ENCODE measurements at places on chromosomes 1 and 21.

- no peak for DNase-seq
Observed at GRCh38 chr21:35423709-35424108, 374.6 kb upstream of the RUNX1 start.

GRCh38 chr21:20661745-20662422, 336.3 kb upstream of the NCAM2 start:
- DNase-seq: no peak

GRCh38 chr21:45294509-45295291, 7.0 kb upstream of the POFUT2 start:
- DNase-seq: no peak

DNA sequence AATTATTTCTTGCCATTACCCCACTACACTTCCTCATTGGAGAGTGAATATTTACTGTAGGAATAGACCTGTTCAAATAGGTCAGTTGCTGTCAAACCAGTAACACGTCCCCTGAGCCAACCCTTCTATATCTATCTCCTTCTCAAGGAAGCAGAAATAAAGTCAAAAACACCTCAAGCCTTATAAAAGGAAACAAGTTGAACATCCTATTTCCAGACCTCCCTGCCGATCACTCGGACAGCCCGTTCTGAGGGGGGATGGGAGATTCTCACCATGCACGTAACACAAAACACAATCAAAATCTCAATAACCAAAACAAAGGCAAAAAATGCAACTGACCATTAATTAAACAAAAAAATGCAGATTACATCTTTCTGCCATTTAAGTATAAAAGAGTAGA, 121.5 kb upstream of the KRTAP19-8 start:
- no peak for DNase-seq

GRCh38 chr1:175826705-175827104, 83.3 kb upstream of the TNR start:
- DNase-seq: no peak

GRCh38 chr1:77926561-77927357, 38.3 kb downstream of the NEXN start:
- DNase-seq: no peak

DNA sequence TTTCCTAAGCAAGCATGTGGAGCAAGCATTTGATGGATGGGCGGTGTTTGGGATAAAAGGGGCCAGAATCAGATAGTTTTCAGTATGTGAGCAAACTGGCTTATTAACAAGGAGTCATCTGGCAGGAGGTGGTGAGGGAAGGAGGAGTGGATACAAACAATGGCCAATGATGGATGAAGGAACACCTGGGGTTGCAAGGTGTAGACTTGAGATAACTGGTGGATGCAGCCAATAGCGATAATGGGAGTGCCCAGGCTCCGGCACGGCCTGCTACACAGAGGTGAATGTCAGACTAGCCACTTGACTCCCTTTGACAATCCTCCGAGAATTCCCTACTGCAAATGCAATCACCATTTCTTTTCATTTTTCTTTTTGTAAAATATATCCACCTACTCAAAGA, 41.7 kb downstream of the C8B start:
- no peak for DNase-seq

DNA sequence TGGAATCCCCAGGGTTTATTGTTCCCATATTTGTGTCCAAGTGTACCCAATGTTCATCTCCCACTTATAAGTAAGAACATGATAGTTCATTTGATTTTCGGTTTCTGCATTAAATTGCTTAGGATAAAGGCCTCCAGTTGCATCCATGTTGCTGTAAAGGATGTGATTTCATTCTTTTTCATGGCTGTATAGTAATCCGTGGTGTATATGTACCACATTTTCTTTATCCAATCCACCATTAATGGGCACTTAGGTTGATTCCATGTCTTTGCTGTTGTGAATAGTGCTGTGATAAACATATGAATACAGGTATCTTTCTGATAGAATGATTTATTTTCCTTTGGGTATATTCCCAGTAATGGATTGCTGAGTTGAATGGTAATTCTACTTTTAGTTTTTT, 20.0 kb upstream of the BATF3 start:
- no peak for DNase-seq

DNA sequence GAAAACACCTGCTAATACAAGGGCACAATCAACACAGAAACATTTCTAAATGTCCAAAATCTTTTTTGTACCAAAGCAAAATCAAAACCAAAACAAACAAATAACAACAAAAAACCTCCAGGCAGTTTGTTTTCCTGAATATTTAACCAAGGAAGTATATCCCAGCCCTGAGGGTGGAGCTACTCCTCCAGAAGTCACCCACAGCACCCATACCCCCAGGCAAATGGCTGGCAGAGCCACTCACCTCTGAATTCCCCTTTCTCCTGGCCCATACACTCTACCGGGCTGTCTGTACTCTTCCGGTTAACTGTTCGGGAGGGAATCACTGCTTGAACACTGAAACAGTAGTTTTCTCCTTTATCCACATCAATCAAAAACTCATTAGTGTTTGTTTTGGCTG, 9.5 kb downstream of the F3 start:
- no peak for DNase-seq

DNA sequence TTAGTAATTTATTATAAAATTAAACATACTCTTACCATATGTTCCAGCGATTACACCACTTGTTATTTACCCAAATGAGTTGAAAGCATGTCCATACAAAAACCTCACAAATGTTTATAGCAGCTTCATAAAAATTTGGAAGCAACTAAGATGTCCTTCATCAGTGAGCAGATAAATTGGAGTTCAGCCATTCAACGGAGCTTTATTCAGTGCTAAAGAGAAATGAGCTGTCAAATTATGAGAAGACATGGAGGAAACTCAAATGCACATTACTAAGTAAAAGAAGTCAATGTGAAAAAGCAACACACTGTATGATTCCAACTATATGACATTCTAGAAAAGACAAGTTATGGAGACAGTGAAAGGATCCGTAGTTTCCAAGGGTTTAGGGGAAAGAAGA, 606.7 kb upstream of the TMPRSS15 start:
- DNase-seq: no peak

GRCh38 chr1:217133958-217134856, 411.0 kb upstream of the ESRRG start:
- DNase-seq: no peak

- no peak for DNase-seq
Observed at GRCh38 chr1:207803678-207804077, 51.8 kb downstream of the CD46 start.

DNA sequence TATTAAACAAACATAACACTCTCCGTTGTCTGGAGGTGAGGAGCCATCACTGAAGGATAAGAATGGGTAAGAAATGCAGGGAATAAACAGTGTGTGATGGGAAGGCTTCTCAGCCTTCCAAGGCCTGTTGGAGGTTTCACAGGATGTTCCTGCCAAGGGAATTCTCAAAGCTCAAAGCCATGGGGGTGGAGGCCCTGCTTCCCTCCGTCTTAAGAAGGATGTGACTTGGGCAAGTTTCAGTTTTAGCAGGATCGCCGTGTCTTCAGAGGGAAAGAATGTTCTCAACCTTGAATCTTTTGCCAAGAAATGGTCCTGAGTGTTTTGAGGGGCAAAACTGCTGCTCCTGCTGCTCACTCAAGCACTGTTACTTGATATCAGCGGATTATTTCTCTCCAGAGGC, 41.7 kb upstream of the IL20 start:
- DNase-seq: no peak

GRCh38 chr1:192201303-192201702, 43.0 kb downstream of the RGS18 start:
- DNase-seq: no peak

DNA sequence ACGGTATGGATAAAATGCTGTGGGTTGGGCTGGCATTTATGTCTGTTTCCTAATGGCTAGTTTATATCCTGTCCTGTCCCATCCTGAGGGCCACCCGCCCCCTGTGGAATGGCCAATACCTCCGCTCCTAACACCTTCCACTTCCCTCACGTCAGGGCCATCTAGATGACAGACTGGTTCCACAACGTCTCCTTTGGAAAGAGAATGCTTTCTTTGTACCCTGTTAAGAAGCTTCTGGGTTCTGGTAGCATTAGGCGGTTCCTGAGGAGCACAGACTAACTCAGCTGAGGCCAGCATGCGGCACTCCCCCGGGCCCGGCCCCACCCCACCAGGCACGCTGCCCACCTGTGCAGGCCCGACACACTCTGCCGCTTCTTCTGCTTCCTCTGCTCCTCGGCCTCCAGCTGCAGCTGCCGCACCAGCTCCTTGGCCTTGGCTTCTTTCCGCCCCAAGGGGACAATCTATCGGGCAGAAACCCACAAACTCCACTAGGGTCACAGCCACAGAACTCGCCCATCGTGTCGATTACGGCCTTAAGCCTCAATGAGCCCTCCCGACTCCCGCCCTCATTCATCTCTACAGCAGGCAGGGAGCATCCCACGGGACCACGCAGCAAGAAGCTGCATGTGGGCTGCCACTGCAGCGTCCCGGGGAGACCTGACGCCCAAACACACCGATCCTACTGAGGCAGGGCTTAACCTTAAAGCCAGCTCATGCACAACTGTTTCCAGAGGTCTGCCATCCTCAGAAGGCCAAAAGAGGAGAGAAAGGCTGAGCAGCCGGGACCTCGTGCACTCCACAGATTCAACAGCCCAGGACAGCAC, 11.3 kb downstream of the SMIM1 start:
- no peak for DNase-seq

DNA sequence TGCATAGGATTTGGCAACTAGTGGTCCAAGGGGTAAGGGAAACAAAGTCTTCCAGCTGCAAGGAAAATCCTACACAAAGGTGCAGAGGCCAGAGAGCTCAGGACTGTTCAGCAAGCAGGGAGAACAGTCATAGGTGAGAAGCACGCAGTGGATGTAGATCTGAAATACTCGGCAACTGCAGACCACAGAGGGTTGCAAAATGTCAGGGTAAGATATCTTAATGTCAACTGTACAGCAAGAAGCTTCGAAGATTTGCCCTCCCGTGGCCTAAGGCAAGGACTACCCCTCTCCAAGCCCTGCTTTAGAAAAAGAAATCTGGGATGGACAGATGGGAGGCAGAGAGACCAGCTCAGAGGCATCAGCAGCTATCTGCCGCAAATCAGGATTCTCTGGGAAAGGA, 153.4 kb upstream of the IRF2BP2 start:
- no peak for DNase-seq

- DNase-seq: no peak
Observed at GRCh38 chr1:40627987-40628902, 37.2 kb downstream of the RIMS3 start.

- no peak for DNase-seq
Observed at GRCh38 chr1:201663491-201664113, 124.7 kb downstream of the NAV1 start.

DNA sequence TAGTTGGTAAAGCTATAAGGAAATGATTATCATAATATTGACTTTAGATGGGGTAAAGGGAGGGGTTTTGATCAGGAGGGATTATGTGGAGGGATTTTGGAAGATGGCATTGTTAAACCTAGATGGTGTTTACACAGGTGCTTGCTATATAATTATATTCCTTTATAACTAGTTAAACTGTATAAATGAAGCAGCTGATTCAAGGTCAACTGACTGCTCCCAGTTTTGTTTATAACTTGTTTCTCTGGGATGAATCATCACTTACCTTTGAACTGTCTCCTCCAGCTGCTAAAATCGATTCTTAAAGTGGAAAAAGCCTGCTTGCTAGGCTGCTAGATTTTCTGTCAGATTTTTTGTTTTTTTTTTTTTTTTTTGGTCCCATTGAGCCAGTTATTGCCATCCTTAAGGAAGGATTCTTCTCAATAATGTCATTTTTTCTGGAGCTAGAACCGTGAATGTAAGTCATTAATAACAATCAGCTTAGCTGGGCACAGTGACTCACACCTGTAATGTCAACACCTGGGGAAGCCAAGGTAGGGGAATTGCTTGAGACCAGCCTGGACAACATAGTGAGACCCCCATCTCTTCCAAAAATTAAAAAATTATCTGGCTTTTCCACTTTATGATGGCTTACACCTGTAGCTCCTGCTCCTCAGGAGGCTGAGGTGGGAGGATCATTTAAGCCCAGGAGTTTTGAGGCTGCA, 153.2 kb downstream of the PIK3R3 start:
- no peak for DNase-seq

DNA sequence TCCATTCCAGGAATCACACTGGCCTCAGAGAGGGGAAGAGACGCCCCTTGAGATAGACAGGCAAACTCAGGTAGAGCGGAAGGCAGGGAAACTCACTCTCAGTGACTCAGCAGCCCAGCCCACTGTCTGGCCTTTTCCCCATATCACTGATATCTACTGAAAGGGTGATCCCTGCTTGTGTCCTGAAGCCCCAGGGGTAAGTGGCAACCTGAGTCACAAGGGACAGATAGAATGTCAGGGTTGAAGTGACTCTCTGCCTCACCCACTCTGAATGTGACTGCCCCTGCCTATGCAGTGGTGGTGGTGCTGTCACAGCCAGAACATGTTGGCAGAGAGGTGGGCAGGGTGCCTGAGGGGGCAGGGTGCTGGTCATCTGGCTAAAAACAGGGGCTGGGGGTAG, 157.5 kb upstream of the FGGY start:
- DNase-seq: no peak

DNA sequence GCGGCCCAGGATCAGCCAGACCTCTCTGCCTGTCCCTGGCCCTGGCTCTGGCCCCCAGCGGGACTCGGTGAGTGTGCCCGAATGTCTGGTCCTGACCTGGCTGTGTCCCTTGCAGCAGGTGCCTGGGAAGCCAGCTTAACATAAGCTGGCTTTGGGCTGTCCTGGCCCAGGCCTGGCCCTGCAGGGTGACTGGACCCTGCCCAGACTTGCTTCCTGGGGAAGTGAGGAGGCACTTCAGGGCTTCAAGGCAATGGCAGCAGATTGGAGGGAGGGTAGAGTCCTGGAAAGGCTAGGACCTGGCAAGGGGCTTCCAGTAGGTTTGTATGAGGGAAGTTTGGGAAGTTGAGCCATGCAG, 16.4 kb downstream of the RPS6KA1 start:
- DNase-seq: no peak

DNA sequence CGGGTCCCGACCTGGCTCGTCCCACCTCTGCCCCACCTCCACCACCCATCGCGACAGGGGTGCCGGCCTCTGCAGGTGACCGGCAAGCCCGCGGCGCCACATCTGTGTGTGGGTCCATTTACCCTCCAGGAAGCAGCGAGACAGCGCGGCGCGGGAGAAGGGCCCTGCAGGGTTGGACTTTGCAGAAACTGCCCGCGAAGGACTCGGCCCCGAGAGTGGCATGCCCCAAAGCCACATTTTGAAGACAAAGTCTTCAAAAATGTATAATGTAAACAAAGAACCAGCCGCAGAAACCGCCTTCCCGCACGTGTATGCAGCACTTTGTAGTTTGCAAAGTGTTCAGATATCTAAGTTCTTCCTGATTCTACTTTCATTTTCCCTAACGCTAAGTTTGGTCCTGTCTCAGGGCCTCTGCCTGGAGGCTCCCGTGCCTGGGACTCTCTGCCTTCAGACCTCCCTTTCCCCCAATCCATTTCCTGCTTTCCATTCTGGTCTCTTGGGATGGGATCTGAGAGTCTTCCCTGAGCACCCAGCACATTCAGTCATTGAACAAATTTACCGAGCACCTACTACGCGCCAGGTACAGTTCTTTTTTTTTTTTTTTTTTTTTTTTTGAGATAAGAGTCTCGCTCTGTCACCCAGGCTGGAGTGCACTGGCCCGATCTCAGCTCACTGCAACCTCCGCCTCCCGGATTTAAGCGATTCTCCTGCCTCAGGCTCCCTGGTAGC, 524 bp upstream of the TMCO4 start:
- peak; percentile 14 for DNase-seq

Data from activated gamma-delta T cell treated with anti-CD3 and anti-CD28 coated beads, Interleukin-2, amount 50 U/mL, for 16 hours (primary cell).